ENCODE measurements at places on chromosomes 1 and 21. TPM values are rescaled to one million over a fixed set of nuclear protein-coding genes. Genes with fewer than 3 reads are reported as not detected.

GBP5 gene
- 2.6 TPM for total RNA-seq

GJA9 gene
- not detected for total RNA-seq

TIE1 gene
- total RNA-seq = 643 TPM

CLCA1 gene
- not detected for total RNA-seq

TGFB2 gene
- 0.62 TPM for total RNA-seq

RSBN1 gene
- 15.0 TPM for total RNA-seq

Measured in endothelial cell (in vitro differentiated cells).